Tongue (tissue), 3 donors: ENCODE measurements at places on chromosomes 13 and 19.

GRCh38 chr19:41705393-41706174 lies 2.8 kb upstream of the CEACAM5 start:
- peak; percentile 45 for DNase-seq

DNA sequence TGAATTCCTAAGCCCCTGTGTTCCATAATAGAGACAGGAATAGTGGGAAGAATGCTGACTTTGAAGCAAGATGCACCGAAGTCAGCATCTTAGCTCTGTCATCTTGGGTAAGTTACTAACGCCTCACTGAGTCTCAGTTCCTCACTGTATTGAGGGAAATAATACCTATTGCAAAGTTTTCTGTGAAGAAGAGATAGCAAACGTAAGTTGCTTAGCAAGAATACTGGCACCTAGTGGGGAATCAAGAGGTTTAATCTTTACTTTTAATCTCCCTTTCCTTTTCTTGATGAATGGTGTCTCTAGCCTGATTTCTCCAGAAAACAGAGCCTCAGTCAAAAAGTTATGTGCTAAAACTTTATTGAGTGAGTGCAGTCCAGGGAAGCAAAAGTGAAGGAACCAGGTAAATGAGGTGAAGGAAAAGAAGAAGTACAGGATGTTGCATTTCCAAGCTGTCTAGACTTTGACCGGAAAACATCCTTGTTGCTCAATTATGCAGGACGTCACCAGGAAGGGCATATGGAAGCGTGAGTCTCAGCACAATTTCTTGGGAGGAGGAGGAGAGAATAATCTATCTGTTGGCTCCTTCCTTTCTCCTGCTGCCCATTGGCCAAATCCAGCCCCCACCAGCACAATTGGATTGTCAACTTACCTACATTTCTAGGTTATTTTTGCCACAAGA lies 210.0 kb downstream of the B3GLCT start:
- no peak for DNase-seq

GRCh38 chr13:35478271-35479037 lies 2.0 kb upstream of the MAB21L1 start:
- DNase-seq = no peak

- DNase-seq = no peak
Measured at GRCh38 chr13:113648216-113648610, 9.8 kb downstream of the ATP4B start.

GRCh38 chr19:35105047-35105410 lies 10.6 kb upstream of the FXYD3 start:
- no peak for DNase-seq
